ENCODE measurements at places on chromosomes 3 and 15.

- no peak overlapping the region for H3K4me3 ChIP-seq
- DNase-seq = no peak
- no peaks in the 10 kb centered on the region for H3K27me3 ChIP-seq
- no peaks in the 10 kb centered on the region for H3K4me1 ChIP-seq
- H3K36me3 ChIP-seq = no peaks in the 10 kb centered on the region
These were observed 18.0 kb downstream of the SRGAP3 start for GRCh38 chr3:9231471-9231870.

DNA sequence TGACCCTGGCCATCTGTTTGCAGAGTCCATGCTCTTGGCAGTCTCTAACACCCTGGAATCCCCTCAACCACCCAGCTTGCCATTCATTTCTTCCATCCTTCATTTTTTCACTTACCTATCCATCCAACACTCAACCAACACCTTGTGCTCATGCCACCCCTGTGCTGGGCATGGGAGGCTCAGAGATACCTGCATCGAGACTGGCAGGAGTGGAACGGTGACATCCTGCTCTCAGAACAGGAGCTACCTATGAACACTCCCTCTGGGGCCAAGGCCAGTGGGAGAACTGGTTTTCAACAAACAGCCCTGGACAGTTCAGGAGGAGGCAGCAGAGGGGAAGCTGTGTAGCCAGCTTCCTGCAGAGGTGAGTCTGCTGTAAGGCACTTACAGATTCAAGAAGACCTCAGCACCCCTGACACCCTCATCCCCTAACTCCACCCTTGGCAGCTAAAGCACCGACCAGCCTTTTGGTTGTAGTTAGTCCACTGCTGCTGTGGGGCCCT, 19.5 kb upstream of the ATP2B2 start:
- no peak for DNase-seq
- H3K27me3 ChIP-seq = peaks cover 99% of the 10 kb centered on the region
- H3K36me3 ChIP-seq = no peaks in the 10 kb centered on the region
- H3K4me1 ChIP-seq = no peaks in the 10 kb centered on the region
- H3K4me3 ChIP-seq = no peak overlapping the region

- peak overlapping the region; percentile 73 for H3K27ac ChIP-seq
- H3K4me1 ChIP-seq = peaks cover 27% of the 10 kb centered on the region
- no peak for DNase-seq
- H3K27me3 ChIP-seq = no peaks in the 10 kb centered on the region
These were observed 589 bp downstream of the ANAPC13 start for GRCh38 chr3:134485075-134485717.

GRCh38 chr3:7934362-7934761, 567.3 kb upstream of the LMCD1 start:
- H3K27me3 ChIP-seq = no peaks in the 10 kb centered on the region
- no peaks in the 10 kb centered on the region for H3K4me1 ChIP-seq
- no peak overlapping the region for H3K4me3 ChIP-seq
- no peaks in the 10 kb centered on the region for H3K36me3 ChIP-seq

- no peak overlapping the region for H3K27ac ChIP-seq
- H3K4me3 ChIP-seq = no peak overlapping the region
- no peaks in the 10 kb centered on the region for H3K4me1 ChIP-seq
- no peaks in the 10 kb centered on the region for H3K36me3 ChIP-seq
- no peak for DNase-seq
- H3K27me3 ChIP-seq = no peaks in the 10 kb centered on the region
These were observed 5.0 kb upstream of the MYL3 start for GRCh38 chr3:46868287-46868686.

GRCh38 chr3:103082501-103082900, 647.7 kb downstream of the ZPLD1 start:
- H3K4me3 ChIP-seq = no peak overlapping the region
- H3K27ac ChIP-seq = no peak overlapping the region
- no peak for DNase-seq
- no peaks in the 10 kb centered on the region for H3K36me3 ChIP-seq

- H3K27me3 ChIP-seq = no peaks in the 10 kb centered on the region
- H3K4me1 ChIP-seq = peaks cover 23% of the 10 kb centered on the region
- H3K36me3 ChIP-seq = no peaks in the 10 kb centered on the region
- H3K4me3 ChIP-seq = no peak overlapping the region
These were observed 48.6 kb downstream of the FOXL2 start for GRCh38 chr3:138898301-138898700.

- no peaks in the 10 kb centered on the region for H3K36me3 ChIP-seq
- no peak for DNase-seq
- H3K4me3 ChIP-seq = no peak overlapping the region
- H3K27ac ChIP-seq = no peak overlapping the region
- H3K27me3 ChIP-seq = no peaks in the 10 kb centered on the region
These were observed 15.7 kb upstream of the ETV5 start for GRCh38 chr3:186124592-186124991.

DNA sequence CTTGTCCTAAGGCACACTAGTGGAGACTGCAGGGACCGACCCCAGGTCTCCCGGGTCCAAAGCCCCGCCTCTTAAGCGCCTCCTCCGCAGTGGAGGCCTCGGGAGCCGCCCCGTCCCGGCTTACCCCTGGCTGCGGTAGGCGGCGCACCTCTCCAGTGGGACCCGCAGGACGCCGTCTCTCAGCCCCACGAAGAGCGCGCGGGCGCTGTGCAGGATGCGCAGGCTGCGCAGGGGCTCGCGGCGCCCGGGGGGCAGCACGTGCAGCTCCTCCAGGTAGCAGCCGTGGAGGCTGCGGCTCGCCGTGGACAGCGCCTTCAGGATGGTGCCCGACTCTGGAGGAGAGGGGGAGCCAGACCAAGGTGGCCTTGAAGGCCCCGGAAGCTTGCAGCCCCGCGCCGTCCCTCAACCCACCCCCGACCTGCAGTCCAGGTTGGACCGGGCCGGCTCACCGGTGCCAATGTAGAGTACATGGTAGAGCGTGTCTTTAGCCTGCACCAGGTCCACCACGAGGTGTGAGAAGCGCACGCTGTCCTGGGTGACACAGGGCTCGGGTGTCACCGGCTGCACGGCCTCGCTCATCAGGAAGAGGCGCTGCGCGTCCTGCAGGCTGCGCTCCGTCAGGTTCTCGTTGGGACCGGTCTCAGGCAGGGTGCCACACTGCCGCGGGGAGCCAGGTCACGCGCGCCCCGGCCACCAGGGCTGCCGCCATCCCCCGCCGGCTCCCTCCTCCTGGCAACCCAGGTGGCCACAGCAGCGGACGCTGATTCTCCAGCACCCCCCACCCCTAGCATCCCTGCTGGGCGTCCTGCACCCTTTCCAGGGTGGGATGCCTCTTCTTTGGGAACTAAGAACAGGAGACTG, 105.5 kb downstream of the SEMA5B start:
- 0 out of 2 replicates have a peak, but pooled peaks cover 6% of the 10 kb centered on the region for H3K27me3 ChIP-seq
- DNase-seq = no peak
- no peak overlapping the region for H3K4me3 ChIP-seq
- H3K36me3 ChIP-seq = no peaks in the 10 kb centered on the region
- no peaks in the 10 kb centered on the region for H3K4me1 ChIP-seq
- no peak overlapping the region for H3K27ac ChIP-seq

DNA sequence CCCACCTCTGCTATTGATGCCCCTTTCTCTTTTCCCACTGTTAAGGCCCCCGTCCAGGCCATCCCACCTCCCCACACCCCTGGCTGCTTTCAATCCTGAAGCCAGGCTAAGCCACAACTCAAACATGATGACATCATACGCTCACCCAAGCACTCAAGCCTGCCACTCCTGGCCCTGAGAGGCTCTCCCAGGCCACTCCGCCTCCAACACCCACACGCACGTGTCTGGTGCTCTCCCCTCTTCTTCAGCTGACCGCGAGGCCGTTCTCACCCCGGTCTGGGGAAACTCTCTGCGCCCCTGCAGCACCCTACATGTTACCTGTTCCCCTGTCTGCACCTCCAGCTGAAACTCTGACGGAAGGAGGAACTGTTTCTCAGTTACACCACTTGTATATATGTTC, 6.2 kb downstream of the ZXDC start:
- H3K4me3 ChIP-seq = no peak overlapping the region
- no peak overlapping the region for H3K27ac ChIP-seq
- H3K36me3 ChIP-seq = peaks cover 42% of the 10 kb centered on the region
- no peaks in the 10 kb centered on the region for H3K27me3 ChIP-seq
- H3K4me1 ChIP-seq = peaks cover 26% of the 10 kb centered on the region
- DNase-seq = no peak

DNA sequence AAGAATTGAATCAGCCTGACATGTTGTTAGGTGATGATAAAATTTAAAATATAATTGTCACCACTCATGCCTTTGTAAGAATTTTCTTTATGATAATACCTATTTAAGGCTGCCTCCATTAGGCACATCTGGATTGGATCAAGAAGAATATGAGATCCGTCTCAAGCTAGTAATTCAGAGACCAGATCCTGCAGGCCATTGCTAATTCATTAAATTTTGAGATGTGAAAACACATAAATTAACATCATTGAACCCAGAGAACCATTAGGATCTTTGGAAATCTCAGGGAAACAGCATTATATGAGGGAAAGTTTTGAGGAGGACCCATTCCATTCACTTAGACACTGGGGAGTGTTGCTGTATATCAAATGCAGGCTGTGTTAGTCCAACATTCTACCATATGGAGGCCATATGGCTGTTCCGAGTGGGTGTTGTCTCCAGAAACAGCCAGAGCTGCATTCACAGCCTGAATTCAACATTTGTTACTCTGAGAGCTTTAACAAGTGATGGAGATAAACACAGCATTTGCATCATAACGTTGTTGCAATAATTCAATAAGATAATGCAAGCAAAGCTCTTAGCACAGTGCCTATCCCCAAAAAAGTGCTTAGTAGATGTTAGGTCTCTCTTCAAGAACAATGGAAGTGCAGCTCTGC, 67.4 kb downstream of the DTWD1 start:
- no peak overlapping the region for H3K4me3 ChIP-seq
- no peak overlapping the region for H3K27ac ChIP-seq
- no peaks in the 10 kb centered on the region for H3K36me3 ChIP-seq
- no peaks in the 10 kb centered on the region for H3K4me1 ChIP-seq

DNA sequence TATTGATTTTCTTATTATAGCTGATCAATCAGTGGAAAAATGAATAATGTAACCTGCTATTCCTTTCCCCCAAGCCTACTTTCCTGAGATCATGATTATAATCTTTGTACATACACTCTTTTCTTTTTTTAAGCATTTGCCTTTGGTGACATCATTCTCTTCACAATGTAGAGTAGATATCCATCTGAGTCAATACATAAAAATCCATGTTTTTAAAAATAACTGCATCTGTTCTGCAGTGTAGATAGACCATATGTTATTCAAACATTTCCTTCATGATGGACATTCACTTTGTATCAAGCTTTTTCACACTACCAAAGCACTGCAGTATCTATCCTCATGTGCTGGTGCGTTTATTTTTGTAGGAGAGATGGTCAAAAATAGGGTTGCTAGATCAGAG, 211.1 kb downstream of the PTPRG start:
- H3K4me3 ChIP-seq = no peak overlapping the region
- no peaks in the 10 kb centered on the region for H3K36me3 ChIP-seq
- H3K4me1 ChIP-seq = no peaks in the 10 kb centered on the region
- DNase-seq = no peak

DNA sequence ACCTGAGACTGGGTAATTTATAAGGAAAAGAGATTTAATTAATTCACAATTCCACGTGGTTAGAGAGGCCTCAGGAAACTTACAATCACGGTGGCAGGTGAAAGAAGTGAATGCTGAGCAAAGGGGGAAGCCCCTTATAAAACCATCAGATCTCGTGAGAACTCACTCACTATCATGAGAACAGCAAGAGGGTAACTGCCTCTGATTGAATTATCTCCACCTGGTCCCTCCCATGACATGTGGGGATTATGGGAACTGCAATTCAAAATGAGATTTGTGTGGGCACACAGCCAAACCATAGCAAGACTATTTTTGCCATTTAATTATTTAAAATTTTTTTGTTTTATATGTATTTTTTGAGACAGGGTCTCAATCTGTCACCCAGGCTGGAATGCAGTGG, 27.0 kb upstream of the KCTD6 start:
- no peak for DNase-seq
- peaks cover 45% of the 10 kb centered on the region for H3K4me1 ChIP-seq
- no peak overlapping the region for H3K4me3 ChIP-seq

- DNase-seq = no peak
- no peak overlapping the region for H3K27ac ChIP-seq
- H3K27me3 ChIP-seq = peaks cover 19% of the 10 kb centered on the region
These were observed 205.4 kb downstream of the EPHB1 start for GRCh38 chr3:135000465-135000864.

DNA sequence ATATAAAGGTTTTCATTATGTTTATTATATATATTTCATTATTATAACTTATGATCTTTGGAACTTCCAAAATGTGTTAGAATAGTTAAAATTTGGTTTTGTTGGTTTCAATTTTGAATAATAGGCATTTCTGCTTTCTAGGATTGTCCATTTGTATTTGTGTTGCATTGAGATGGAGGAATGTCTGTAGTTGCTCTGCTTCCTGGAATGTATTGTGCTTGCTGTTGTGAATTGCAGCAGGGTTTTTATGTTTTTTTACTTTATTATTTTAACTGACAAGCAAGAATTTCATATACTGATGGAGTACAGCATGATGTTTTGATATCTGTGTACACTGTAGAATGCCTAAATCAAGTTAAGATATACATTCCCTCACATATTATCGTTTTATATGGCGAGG, 247.4 kb downstream of the XXYLT1 start:
- DNase-seq = no peak
- no peak overlapping the region for H3K27ac ChIP-seq
- H3K4me3 ChIP-seq = no peak overlapping the region
- H3K36me3 ChIP-seq = no peaks in the 10 kb centered on the region
- H3K4me1 ChIP-seq = peaks cover 4% of the 10 kb centered on the region

DNA sequence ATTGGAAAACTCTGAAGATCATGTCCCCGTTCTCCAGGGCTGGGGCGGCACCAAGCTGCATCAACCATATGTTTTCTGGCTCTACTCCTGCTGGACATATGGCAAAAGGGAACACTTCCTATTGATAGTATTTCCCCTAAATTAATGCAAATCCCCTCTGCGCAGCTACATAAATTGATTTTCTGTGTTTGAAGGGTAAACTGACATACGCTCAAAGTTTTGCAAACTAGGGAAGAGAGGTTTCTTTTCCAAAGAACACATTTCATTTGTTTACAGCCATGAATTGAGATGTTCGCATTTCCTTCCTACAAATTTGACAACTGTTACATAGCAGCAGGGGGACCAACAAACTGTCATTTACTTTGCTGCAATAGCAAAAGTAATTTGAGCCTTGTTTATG, 35.9 kb downstream of the CTXND1 start:
- DNase-seq = no peak
- 0 out of 2 replicates have a peak, but pooled peaks cover 4% of the 10 kb centered on the region for H3K4me1 ChIP-seq
- H3K27me3 ChIP-seq = no peaks in the 10 kb centered on the region

GRCh38 chr3:140316466-140316865, 361.4 kb upstream of the TRIM42 start:
- no peak overlapping the region for H3K27ac ChIP-seq
- no peaks in the 10 kb centered on the region for H3K36me3 ChIP-seq
- DNase-seq = no peak

- H3K27ac ChIP-seq = no peak overlapping the region
- no peak for DNase-seq
- H3K4me1 ChIP-seq = no peaks in the 10 kb centered on the region
- 0 out of 2 replicates have a peak, but pooled peaks cover 4% of the 10 kb centered on the region for H3K27me3 ChIP-seq
These were observed 283.9 kb downstream of the GRM7 start for GRCh38 chr3:7144697-7145308.

Measured in PC-9 (cell line).